ENCODE measurements at places on chromosomes 1 and 21.

DNA sequence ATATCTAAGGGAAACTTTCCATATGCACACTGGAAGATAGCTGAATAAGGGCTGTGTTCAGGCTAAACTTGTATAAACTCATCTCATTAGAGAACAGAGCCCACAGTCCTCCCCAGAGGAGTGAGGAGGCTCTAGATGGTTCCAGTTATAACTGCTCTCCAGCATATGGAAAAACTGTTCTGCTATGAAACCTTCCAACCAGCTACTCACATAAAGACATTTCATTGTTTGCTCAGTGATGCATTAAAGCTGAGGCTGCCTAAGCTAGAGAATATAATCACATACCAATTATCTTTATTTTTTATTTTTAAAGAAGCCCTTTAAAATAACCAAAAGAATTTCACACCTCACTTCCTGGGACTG is 13.3 kb downstream of the AHCYL1 start:
- no peak for DNase-seq

DNA sequence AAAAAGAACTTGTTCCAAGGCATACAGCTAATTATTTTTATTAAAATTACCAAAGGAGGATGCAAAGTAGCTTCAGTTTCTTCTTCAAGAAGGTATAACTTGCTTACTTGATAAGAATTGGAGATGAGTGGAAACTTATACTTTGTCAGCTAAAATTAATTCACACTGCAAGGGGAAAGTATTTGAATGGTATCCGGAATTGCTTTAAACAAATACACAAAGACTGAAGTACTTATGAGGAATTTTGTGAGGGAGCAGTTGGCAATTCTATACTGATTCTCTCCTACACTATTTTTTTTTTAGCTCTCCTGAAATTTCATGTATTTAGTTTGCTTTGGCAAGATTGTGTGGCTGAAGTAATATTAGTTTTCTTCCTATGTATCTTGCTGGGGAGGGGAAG is 39.2 kb upstream of the GRIK1 start:
- DNase-seq = no peak

DNA sequence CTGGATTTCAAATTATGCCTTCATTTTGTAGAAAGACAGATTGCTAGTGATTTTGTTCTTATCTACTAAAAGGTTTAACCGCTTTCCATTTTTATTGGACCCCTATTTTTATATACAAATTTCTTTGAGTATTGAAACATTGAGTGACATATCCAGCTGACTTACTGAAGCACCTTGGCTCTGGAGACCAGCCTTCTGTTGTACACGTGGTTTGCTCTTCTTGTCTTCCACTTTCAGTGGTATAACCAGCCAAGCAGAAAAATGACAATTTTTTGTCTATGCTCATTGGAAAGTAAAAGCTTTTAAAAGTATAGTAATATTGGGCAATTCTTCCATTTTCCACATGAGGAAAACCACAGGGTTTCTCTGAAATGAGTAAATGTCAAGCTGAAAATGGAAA is 4.4 kb downstream of the F13B start:
- no peak for DNase-seq

- no peak for DNase-seq
These were observed 249.9 kb downstream of the NFIA start for GRCh38 chr1:61332196-61332753.

DNA sequence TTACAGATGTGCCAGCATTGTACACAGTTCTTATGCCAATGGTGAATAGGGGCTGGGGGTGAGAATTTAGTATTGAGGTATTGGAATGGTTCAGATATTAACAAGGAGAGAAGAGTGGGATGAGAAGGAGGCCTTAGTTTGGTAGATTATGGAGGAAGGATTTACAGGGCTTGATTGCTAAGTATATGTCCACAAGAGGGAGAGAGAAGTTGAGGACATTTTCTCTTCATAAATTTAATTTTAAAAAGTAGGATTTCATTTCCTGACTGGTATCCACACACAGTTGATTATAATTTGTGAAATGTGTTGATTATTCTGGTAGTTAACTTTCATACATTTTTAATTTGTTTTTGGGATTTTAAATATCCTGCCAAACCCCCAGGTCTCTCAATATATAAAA is 213.0 kb downstream of the ADGRL2 start:
- no peak for DNase-seq

- peak; percentile 50 for DNase-seq
These were observed 591 bp downstream of the KCTD3 start for GRCh38 chr1:215567491-215568298.

DNA sequence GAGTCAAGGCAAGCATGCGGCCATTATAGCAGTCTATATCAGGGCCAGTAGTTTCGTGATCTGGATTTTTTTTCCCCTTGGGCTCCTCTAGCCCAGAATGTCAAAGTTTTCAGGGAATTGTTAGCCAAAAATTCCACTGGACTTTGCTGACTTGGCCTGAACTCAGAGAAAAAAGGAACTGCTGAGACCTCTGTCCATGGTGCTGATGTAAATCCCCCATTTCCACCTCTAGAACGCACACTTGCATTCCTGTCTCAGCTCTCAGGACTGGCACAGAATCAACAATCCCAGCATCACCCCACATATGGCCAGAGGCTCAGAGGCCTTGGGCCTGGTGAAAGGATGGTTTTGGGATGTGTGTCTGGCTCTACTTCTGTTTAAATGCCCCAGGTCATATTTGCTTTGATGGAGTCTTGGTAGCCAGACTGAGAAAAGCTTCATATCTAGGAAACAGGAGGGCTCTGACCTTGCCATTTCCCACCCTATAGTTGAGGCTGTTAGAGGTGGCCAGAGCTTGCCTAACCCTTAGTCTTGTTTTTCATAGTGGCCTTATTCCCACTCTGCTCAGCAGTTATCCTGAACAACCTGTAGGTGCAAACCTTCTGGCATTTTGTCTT is 16.9 kb upstream of the EFCAB14 start:
- DNase-seq = peak; percentile 61

DNA sequence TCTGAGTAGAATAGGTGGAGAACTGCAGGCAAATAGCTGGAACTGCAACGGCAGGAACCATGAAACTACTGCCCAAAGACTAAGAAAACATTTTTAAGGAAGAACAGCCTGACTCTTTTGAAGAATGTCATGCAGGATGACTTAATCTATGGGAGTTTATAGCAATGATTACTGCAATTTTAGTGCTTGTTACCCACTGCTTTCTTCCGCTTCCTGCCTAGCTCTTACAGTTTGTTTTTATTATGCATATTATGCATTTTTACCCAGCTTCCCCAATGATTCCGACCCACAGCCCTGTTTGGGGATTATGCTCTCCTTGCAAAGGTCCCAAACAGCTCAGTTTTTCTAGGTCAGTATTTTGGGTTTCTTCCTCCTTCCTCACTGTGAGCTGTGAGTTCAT is 71.2 kb downstream of the PCNX2 start:
- DNase-seq = no peak

- no peak for DNase-seq
These were observed 33.4 kb upstream of the IFFO2 start for GRCh38 chr1:18989896-18990295.

DNA sequence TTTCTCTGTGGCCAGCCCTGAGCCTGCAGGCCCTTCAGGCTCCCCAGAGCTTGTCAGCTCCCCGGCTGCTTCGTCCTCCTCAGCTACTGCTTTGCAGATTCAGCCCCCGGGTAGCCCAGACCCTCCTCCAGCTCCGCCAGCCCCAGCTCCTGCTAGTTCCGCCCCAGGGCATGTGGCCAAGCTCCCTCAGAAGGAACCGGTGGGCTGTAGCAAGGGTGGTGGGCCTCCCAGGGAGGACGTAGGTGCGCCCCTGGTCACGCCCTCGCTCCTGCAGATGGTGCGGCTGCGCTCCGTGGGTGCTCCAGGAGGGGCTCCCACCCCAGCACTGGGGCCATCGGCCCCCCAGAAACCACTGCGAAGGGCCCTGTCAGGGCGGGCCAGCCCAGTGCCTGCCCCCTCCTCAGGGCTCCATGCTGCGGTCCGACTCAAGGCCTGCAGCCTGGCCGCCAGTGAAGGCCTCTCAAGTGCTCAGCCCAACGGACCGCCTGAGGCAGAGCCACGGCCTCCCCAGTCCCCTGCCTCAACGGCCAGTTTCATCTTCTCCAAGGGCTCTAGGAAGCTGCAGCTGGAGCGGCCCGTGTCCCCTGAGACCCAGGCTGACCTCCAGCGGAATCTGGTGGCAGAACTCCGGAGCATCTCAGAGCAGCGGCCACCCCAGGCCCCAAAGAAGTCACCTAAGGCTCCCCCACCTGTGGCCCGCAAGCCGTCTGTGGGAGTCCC is 45.4 kb downstream of the YARS1 start:
- no peak for DNase-seq

DNA sequence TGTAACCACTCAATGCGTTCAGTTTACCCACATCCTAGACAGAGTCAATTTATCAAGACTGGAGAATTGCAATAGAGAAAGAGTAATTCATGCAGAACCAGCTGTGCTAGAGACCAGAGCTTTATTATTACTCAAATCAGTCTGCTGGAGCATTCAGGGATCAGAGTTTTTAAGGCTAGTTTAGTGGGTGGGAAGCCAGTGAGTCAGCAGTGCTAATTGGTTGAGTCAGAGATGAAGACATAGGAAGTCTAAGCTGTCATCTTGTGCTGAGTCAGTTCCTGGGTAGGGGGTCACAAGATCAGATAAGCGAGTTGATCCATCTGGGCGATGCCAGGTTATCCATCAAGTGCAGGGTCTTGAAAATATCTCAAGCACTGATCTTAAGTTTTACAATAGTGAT is 499.6 kb downstream of the MRPL39 start:
- DNase-seq = peak; percentile 92

DNA sequence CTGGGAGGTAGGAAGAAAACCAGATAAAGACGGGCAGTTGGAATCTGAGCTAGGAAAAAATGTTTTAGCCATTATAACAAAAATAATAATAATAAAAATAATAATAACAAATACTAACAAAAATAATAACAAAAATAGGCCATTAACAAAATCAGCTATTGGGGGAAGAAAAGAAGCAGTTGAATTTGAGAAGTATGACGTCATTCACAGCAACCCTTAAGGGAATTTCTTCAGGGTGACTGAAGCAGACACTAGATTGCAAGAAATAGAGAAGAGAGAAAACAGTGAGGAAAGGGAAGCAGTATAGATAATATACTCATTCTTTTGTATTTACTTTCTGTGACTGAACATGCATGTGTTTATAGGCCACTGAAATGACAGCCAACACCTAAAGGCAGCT is 20.0 kb downstream of the KRTAP19-8 start:
- DNase-seq = no peak

- DNase-seq = peak; percentile 93
These were observed 919 bp downstream of the MCL1 start for GRCh38 chr1:150578272-150579109.

DNA sequence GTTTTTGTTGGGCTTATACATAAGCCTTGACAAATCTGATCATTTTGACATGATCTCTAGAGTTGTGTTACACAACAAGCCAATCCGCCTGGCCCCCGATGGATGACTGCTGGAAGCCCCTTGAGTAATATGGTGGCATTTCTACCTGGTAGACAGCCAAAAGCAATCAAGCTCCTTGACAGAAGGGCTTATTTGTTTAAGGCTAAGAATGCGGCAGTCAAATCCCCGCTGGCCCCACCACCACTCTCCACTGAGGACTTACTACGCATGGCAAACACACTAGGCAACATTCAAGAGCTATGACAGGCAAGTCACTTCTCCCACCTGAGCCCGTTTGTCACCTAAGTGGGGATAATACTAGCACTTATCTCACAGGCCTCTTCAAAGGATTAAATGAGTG is 33.4 kb upstream of the C1orf198 start:
- no peak for DNase-seq

GRCh38 chr21:42002421-42002958 is 7.7 kb downstream of the ZBTB21 start:
- peak; percentile 94 for DNase-seq

GRCh38 chr1:221912230-221912629 is 170.3 kb upstream of the DUSP10 start:
- DNase-seq = no peak

DNA sequence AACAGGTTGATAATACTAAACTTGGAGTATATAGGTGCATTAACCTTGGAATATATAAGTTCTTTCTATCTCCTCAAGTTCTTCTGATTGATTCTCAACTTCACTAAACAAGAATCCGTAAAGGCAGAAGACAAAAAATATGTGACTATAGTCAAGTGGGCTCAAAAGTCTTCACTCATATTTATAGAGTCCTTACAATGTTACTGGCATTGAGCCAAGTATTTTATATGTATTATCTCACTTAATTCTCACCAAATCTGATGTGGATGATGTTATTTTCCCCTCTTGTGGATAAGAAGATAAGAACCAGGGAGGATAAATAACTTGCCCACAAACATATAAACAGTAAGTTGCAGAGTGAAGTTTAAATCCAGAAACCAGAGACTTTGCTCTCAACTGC is 486.9 kb downstream of the LRRIQ3 start:
- no peak for DNase-seq

GRCh38 chr1:85188530-85188929 is 12.3 kb downstream of the SYDE2 start:
- no peak for DNase-seq

GRCh38 chr1:18443587-18444520 is 36.9 kb upstream of the KLHDC7A start:
- no peak for DNase-seq

- DNase-seq = no peak
These were observed 31.0 kb downstream of the KIF21B start for GRCh38 chr1:200992382-200993048.

- DNase-seq = no peak
These were observed 18.8 kb upstream of the PKP1 start for GRCh38 chr1:201264554-201264953.

- DNase-seq = no peak
These were observed 20.0 kb downstream of the F11R start for GRCh38 chr1:161000736-161001480.

DNA sequence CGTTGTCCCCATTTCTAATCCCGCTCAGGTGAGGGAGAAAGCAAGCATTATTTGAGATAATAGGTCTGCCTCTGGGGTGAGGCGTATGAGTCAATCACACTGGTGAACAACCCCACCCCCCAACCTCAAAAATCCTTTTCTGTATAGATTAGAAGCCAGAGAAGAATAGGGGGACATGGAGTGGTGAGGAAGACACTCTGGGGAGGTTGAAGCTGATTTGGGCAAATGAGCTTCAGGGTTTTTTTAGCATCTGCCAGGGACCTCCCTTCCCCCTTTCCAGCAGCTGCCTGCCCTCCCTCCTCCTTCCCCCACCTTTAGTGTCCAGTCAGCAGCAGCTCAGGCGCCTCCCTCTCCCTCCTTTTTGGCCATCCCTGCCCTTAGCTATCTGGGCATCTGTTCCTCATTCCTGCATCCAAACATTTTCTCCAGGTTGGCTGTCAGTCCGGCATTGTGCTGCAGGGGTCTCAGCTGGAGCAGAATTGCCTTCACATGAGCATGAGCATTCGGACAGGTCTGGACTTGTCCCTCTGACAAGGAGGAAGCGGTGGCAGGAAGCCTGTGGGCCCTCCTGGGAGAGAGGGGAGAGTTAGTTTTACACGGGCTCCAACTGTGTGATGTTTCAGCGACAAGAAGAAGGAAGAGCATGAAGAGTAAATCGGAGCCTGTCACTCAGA is 30.8 kb upstream of the PTGFRN start:
- DNase-seq = peak; percentile 67

- no peak for DNase-seq
These were observed 93.8 kb upstream of the GALNT2 start for GRCh38 chr1:229973297-229973612.

GRCh38 chr1:216422821-216423520 is at the start of gene USH2A:
TSS of gene USH2A (minus strand) at chr1:216423448. CDS start at chr1:216422336, 1,112 bp downstream.
- DNase-seq = no peak

GRCh38 chr21:45335151-45335760 is 47.6 kb upstream of the POFUT2 start:
- no peak for DNase-seq

GRCh38 chr1:210363119-210363518 is 34.4 kb downstream of the HHAT start:
- no peak for DNase-seq

GRCh38 chr1:229128066-229128608 is 142.8 kb upstream of the RAB4A start:
- DNase-seq = no peak

- DNase-seq = no peak
These were observed 119.7 kb downstream of the PSMG1 start for GRCh38 chr21:39063517-39063916.
